ENCODE measurements at places on chromosomes 13 and 19. TPM values are rescaled to one million over a fixed set of nuclear protein-coding genes. Genes with fewer than 3 reads are reported as not detected.
A peak's percentile ranks its signal among the peaks of the same experiment; 100 is the strongest.

- DNase-seq = no peak
Observed at GRCh38 chr19:5436106-5436947, 18.9 kb upstream of the ZNRF4 start.

- no peak for DNase-seq
Observed at GRCh38 chr19:19686580-19686979, 17.9 kb downstream of the ZNF101 start.

GRCh38 chr19:10553943-10554381 is 10.3 kb downstream of the ATG4D start:
- DNase-seq = peak; percentile 81

USHBP1 gene
- total RNA-seq = 2.8 TPM

HRC gene
- total RNA-seq = 0.67 TPM

DNA sequence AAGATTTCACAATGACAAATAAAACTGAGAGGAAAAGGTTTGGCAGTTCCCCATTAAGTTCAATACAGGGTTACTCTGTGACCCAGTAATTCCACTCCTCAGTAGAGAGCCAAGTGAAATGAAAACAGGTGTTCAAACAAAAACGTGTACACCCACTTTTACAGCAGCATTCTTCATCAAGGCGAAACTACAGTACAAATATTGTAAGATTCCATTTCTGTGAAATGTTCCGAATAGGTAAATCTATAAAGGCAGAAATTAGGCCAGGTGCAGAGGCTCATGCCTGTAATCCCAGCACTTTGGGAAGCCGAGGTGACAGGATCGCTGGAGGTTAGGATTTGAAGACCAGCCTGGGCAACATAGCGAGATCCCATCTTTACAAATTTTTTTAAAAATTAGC is 8.9 kb upstream of the GDF15 start:
- no peak for DNase-seq

ZNF554 gene
- 2.5 TPM for total RNA-seq

GRCh38 chr19:38664503-38665211 is 17.2 kb downstream of the ACTN4 start:
- DNase-seq = no peak

GRCh38 chr19:50836543-50837195 is 3.3 kb upstream of the KLK15 start:
- no peak for DNase-seq

DNA sequence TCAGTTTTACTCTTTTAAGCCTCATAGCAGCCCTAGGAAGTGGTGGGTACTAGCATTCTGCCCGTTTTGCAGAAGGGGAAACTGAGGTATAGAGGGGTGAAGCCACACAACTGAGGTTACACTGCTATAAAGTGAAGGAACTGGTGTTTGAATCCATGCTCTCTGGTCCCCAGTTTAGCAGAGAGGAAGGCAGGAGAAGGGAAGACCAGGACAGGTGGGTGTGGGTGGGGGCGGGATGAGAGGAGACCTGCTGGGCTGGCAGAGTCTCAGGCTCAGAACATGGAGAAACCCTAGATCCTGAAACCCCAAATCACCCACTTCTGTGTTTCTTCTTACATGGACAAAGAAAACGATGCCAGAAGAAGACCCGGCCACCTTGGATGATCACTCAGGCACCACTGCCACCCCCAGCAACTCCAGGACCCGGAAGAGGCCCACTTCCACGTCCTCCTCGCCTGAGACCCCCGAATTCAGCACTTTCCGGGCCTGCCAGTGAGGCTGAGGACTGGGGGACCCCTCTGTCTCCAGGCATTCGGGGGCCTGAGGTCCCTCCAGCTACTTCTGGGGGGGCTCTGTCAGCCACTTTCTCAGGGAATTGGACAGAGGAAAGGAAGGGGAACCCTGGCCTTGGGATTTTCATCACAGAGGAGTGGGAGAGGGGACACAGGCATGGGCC is 2.3 kb upstream of the CARM1 start:
- DNase-seq = no peak

DNA sequence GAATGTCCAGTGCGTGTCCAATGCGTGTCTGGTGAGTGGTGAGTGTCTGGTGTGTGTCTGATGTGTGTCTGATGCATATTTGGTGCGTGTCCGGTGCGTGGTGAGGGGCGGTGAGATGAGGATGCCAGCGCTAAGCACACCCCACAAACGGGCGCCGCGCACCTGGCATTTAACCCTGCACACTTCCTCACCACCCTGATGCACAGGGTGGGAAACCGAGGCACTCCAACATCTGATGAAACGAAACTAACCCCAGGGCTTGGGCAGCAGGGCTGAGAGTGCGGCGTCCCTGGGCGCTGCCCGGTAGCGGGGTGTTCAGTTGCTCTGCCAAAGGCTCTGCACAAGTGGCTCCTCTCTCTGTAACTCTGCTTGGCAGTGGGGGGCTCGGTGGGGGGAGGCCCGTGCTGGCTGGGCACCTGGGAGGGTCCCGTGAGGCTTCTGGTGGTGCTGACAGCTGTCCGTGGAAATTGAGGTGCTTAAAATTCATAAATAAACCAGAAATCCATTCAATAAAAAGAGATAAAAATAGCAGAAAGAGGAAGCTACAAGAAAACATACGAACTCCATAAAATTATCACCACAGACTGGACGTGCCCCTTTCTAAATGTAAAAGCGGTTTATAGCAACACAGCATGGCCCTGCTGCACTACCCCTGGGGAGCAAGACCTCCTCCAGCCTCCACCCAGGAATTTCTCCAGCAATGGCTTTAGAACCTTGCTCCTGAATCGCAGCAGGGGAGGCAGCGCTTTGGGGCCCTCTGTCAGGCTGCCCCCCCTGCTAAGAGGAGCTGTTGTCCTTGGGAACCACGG is 76.0 kb downstream of the RASA3 start:
- no peak for DNase-seq

RFPL4A gene
- not detected for total RNA-seq

- no peak for DNase-seq
Observed at GRCh38 chr19:28358633-28359032, 854.3 kb downstream of the UQCRFS1 start.

- DNase-seq = no peak
Observed at GRCh38 chr19:43457809-43458208, 7.6 kb downstream of the LYPD3 start.

- no peak for DNase-seq
Observed at GRCh38 chr13:107867701-107868661, 347.4 kb downstream of the LIG4 start.

ZNF837 gene
- 10.9 TPM for total RNA-seq

NDUFA7 gene
- not detected for total RNA-seq

- no peak for DNase-seq
Observed at GRCh38 chr19:3441089-3441985, 39.0 kb downstream of the SMIM24 start.

DNA sequence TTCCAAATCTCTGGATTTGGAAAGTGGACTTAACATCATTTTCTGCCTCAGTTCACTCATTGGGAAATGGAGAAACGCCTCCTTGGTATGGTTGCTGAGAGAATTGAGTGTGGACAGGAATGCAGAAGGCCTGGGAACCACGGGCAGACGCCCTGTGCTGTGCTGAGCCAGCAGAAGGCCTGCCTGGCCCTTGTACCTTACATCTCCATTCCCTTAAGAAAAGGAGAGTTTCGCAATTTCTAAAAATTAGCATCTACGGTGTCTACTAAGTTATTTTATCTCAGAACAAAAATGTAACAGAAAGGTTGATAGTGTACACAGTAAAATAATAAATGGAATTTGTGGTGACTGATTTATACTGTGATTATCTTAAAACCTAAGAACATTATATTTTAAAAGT is 78.7 kb downstream of the IPO5 start:
- no peak for DNase-seq

DNA sequence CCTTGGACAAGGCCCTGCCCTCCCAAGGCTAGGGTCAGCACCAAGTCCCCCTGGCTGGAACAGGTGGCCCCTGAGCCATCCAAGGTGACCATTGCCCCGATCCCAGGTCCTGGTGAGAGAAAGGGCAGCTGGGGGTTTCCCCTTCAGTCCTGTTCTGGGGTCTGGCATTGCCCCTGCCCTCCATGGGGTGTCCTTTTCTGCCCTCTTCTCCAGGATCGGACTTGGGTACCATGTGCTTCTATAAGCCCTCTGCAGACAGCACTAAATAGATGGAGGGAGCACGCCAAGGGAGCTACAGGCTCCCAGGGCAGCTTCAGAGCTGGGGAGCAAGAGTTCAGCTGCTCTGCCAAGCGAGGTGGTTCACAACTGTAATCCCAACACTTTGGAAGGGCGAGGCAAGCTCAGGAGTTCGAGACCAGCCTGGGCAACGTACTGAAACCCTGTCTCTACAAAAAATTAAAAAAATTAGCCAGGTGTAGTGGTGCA is 13.5 kb upstream of the KCNN1 start:
- no peak for DNase-seq

DNA sequence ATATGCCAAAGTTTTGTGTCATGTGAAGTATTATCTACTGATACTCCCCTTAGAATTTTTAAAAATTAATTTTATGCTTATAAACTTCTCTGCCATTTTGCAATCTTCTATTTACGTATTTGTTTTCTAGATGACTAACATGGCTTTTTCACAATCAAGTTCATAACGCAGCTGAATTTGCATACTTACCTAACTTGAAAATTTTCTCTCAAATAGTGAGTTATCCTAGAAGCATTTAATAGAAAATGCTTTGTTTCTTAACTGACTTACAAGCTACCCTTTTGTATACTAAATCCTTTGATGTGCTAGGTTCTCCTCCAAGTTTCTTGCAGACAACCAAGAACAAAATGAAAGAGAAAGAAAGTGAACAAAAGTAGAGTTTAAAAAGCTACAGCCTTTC is 683.5 kb downstream of the LIG4 start:
- no peak for DNase-seq

DNA sequence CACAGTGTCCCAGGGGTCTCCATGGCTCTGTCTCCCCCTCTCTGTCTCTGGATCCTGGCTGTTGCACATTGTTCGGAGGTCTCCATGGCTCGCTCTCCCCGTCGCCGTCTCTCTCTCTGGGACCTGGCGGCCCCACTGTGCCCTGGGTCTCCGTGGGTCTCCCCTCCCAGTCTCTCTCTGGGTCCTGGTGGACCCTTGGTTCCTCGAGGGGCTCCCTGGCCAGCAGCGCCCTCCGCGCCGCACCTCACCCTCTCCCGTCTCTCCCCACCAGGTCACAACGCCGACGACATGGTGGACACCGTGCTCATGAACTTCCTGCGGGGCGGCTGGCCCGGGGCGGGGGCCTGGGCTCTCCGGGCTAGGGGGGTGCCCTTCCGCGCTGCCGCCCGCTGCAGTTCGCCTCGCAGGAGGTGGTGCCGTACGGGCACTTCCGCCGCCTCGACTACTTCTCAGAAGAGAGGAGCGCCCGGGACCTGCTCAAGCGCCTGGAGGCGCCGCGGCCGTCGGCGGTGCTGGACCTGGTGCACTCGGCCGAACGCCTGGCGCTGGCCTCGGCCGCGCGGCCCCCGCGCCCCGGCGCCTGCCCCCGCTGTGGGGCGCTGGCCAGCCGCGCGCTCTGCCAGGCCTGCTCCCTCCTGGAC is 29.1 kb downstream of the SIGLEC5 start:
- peak; percentile 61 for DNase-seq

DNA sequence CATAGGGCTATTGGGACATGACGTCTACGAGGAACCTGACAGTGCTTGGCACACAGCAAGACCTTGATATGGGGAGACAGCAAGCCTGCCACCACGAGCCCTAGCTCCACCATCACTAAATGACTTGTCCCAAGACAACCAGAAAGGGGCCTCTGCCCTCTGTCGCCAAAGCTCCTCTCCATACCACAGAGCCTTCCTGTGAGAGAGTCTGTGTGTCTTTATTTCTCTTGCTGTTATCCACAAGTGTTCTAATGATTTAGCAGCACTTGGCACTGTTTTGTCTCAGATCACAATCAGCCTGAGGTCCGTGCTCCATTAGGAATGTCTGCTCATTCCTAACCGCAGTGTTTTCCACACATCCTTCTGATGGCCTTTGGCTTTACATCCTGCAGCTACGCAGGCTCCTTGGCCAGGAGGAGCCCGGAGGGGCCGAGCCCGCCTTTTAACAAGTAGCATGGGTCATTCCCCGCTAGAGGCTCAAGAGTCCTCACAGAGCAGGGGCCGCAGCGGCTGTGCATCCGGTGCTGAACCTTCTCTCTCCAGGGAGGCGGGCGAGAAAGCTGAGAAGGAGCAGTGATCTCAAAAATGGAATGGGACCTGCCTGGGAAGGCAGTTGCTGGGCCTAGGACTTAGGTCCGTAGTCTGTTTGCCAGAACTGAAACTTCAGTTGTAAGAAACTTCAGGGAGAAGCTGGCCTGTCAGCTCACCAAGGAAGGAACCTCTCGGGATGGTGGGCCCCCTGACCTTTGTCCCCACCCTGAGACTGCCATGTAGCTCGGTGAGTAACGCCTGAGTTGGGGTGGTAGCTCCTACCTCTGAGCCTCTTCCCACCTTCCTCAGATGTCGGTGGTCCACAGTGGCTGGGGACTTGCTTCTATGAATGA is 61.1 kb upstream of the HMGB1 start:
- DNase-seq = no peak

DNA sequence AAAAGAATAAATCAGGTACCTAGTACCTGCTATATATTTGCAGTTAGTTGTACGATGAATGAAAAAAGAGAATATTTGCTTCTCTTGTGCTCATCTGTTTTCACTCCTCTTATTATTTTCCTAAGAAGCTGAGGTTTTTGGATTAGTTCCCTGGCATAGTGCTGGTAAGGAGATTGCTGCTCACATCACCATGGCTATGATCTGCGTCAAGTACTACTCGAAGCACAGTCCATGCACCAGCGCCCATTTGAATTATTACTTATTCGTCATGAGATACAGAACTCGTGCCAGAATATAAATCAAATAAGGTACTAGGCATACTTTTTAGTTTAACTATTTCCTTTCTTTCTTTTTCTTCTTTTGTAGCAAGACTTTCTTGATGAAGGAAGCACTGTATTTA is 7.1 kb downstream of the SERTM1 start:
- no peak for DNase-seq

- peak; percentile 81 for DNase-seq
Observed at GRCh38 chr19:55647732-55648584, at the start of gene CCDC106. TSS of gene CCDC106 (plus strand) at chr19:55648212. CDS start at chr19:55649047, 835 bp downstream.

LENG9 gene
- 11.0 TPM for total RNA-seq

DNA sequence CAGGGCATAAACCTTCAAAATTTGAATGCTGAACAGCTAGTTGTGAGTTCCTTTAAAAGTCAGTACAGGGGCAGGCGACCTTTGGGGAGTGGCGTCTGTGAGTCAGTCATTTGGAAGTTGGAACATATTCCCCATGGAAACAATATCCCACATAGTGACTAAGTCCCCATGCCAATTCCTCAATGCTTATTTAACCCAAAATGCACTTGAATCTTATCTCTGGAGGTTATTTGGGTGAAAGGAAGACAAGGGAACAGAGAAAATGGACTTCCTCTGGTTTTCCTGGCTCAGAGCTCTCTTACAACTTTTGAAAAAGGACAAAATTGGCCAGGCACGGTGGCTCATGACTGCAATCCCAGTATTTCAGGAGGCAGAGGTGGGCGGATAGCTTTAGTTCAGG is 479.2 kb upstream of the NBEA start:
- DNase-seq = no peak
